ENCODE measurements at places on chromosomes 13 and 19.

DNA sequence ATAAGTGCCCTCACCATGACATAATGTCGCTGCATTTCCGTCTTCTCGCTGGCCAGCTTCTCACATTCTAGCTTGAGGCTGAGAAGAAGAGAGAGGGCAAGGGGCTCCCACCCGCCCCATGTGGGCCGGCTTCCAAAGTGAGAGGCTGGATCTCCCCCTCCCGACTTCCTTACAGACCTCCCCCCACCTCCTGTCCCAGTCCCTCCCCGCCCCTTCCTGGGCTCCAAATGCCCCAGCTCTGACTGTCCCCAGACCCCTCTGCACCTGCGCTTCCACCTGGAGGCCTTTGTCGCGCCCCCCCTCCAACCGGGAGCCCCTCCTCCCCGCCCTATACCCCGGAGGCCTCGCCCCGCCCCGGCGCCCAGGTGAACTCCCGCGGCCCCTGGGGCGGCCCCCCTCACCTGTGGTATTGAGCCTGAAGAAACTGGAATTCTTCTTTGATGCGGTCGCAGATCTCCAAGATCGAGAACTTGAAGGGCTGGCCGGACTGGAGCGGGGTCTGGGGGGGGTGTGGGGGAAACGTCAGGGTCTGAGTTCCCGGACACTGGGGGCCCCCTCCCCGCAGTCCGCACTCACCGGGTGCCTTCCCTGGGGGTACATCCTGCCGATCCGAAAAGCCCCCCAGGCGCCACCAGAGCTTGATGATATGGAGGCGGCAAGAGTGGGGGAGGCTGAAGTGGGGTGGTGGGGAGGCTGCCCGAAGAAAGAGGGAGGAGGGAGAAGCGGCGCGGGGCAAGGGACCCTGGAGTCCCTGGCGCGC lies 595 bp downstream of the TLE2 start:
- DNase-seq, result no peak

DNA sequence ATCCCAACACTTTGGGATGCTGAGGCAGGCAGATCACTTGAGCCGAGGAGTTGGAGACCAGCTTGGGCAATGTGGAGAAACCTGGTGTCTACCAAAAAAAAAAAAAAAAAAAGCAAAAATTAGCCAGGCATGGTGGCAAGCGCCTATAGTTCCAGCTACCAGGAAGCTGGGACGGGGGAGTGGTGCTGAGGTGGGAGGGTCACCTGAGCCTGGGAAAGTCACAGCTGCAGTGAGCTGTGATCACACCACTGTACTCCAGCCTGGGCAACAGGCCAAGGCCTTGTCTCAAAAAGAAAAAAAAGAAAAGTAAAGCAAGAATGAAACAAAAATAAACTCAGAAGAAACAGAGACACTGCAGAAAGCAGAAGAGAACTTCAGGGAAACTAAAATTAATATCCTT lies 31.6 kb downstream of the MTRF1 start:
- DNase-seq, result no peak

GRCh38 chr13:42804244-42804874 lies 23.0 kb downstream of the FAM216B start:
- DNase-seq, result no peak

DNA sequence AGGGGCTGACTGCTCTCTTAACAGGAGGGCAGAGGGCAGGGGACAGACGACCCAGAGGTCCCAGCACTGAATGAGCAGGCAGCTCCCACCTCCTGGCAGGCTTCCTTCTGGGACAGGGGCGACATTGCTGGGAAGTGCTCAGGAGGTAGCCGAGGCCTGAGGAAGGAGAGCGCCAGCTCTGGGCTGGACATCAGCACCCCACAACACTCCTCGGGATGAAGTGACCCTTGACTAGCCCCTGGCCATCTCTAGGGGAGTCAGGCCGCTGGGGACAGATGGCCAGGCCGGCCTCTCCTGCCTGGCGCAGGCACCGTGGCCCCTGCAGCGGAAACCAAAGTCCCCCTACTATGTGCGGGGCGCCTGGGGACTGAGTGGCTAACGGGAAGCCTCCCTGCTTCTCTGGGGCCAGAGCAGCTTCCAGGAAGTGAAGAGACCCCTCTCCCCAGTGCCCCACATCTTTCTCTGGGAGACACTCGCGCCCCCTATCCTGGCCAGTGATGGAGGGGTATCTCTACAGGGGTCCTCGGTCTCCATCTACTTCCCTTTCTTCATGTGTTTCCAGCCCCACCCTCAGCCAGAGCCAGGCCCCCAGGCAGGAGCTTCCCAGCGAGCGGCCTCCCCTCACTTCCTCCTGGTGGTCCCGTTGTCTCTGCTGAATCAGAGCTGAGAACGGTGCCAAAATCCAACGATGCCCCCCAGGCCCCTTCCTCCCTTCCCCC lies 10.1 kb downstream of the PRR36 start:
- no peak for DNase-seq

- DNase-seq, result no peak
Observed at GRCh38 chr13:95570016-95570415, 17.5 kb downstream of the CLDN10 start.

DNA sequence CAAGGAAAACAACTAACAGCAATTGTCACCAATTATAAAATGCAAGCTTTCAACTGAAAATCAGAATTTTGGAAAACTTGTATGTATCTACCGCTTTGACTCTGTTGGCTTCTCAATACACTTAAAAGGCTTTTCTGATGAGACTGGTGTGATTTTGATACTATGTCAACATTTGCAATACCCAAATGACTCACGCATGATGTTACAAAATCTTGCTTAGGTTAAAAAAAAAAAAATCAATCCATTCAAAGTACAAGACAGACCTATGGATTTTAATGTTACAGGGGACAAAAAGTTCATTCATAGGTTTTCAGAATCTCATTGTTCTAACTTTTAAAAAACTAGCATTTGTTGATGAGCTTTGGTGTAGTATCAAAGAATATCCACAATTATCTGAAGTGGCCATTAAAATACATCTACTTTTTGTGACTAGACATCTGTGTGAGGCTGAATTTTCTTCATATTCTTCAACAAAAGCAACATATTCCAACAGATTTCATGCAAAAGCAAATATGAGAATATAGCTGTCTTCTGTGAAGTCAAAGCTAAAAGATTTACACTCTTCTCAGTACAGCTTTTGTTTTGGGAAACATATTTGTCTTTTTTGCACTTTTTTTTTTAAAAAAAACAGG lies 10.7 kb downstream of the ELF1 start:
- no peak for DNase-seq

GRCh38 chr19:51607077-51607476 lies 23.1 kb downstream of the SIGLEC5 start:
- DNase-seq, result peak; percentile 73

DNA sequence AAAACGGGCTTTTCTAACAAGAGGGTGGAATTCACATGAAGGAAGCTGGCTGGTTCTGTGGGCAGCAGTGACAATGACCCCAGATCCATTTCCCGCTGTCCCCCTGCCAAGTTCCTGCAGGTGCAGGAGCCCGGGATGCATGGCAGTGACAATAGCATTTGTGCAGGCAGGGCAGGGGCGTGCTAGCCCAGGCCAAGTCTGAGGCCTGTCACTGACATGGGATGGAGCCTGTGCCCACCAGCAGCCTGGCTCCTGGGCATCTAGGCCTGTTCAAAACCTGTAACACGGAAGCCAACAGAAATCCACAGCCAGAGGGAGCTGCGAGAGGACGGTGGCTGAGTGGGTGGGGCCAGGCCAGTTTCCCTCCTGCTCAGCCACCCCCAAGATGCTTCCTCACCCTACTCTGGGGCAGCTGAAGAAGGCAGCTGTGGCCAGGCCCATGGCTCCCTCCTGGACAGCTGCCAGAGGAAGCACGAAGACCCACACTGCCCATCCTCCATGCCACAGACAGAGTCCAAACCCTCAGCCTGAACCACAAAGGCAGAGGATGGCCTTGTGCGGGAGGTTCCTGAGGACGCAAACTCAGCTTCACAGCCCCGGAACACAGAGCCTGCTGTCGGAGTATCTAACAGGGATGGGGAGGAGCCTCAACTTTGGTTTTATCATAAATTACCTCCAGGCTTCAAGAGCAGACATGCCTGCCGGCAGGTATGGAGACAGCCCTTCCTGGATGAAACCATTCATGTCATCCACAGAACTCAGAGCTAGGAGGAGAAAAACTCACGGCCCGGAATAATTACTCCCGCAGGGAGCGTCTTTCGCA lies 74.0 kb downstream of the CEBPG start:
- DNase-seq, result no peak
